Stimulated activated CD4-positive, alpha-beta T cell treated with anti-CD3 and anti-CD28 coated beads, Interleukin-15, amount 100 ng/mL, for 1 hour (primary cell): ENCODE measurements at places on chromosomes 1 and 21.

DNA sequence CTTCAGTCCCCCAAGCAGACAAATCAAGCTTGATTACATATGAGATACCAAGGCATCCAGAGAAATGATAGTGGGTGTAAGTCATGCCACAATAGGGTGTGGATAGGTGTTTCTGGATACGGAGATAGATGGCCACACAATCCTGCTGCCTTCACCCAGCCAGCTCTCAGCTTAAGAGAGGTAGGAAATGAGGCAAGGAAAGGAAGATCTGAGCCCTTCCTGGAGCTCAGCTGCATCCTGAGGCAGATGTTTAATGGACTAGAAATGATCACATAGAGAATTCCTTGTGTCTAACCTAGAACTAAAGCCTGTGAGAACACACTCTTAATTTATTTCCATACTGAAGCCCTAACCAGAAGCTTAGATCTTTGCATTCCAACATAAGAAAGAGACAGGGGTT, 210.3 kb downstream of the ST6GALNAC3 start:
- no peak for DNase-seq

DNA sequence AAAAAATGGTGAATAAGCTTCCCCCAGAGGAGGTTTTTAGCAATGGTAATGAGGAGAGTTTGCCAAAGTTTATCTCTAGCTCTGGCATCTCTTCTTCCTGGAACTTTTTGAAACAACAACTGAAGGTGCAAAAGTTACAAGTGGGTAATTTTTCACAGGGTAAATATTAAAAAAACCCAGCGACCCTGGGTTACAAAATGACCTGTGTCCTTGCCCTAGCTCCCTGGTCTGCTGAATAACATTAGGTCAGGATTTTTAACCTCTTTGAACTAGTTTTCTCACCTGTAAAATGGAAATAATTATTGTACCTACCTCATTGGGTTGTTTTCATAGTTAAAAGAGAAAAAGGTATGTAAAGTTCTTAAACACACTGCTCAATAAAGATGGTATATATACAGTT, 332.4 kb upstream of the DUSP10 start:
- DNase-seq = no peak

DNA sequence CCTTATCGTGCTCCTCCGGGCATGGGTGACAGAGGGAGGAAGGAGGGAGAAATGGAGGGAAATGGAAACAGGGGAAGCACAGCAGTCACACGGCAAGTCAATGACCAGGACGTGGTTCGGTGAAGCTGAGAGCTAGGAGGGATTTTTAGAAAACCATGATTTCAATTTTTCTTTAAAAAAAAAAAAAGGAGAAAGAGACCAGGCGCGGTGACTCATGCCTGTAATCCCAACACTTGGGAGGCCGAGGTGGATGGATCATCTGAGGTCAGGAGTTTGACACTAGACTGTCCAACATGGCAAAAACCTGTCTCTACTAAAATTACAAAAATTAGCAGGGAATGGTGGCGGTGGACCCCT, 776 bp upstream of the TNFRSF9 start:
- DNase-seq = no peak

GRCh38 chr1:67855961-67856360, 22.7 kb upstream of the GNG12 start:
- DNase-seq = no peak

- no peak for DNase-seq
Observed at GRCh38 chr1:17165823-17166222, 39.1 kb upstream of the PADI1 start.

- no peak for DNase-seq
Observed at GRCh38 chr21:26920055-26920454, 46.8 kb downstream of the ADAMTS5 start.

DNA sequence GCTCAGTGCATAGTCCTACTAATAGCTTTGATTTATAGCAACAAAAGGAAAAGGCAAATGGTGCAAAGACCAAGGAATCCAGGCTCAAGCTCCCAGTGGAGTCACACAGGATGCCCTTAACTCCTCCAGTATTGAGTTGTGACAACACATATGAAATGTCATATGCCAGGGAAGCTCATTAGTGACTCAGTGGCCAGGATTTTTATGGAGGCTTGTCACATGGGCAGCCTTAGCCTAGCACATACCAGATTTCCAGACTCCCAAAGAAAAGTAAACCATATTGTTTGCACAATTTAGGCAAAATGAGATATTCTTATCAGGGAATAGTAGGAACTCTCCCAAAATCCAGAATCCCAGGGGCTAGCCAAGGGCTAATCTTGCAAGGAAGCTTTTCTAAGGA, 129.2 kb downstream of the MAGI3 start:
- DNase-seq = no peak

GRCh38 chr1:200979574-200980451, 43.7 kb downstream of the KIF21B start:
- DNase-seq = peak; percentile 20

DNA sequence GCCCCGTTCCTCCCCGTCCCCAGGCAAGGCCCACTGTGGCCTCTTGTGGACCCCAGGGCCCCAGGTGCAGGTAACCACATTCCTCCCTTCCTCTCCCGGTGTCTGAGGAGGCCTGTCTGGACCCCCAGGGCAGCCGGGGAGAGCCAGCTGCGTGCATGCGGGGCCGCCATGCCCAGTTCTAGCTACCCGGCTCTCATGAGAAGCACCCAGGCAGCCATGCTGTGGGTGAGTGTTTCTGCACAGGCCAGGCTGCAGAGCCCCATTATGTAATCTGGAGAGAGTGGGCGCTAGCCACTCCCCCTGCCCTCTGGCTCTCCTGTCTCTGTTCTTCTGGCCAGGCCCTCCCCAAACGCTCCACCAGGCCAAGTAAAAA, 18.4 kb upstream of the PLEKHG5 start:
- no peak for DNase-seq

GRCh38 chr1:29221296-29221695, 9.4 kb downstream of the MECR start:
- no peak for DNase-seq

DNA sequence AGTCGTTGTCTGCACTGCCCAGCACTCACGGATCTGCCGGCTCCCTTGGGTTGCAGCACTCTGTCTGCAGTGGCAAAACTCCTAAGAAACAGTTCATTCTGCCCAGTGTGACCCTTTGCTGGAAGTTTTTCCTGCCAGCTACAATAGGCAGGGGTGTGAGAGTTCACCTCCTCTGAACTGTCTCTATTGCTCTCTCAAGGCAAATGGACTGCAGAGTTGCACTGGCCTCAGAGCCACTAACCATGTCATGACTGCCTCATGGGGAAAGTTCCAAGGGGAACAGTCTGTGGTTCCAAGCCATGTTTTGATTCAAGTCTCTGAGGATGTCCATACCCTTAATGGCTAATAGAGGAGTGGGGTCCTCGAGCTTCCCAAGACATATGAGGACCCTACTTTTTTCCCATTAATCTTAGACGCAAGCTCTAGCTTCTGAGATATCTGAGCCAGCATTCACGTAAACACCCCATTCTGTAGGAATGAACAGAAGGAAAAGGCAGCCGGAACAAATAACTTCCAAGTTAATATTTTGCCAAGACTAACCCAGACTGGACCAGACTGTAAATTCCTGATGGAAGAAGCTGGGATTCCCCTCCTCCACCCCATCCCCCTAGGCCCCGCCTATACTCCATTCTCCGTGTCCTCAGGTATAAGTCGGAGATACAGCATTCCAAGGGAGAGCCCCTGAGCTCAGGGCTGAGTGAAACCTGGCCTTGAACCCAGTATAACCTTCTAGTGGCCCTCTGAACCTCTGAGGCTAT, 93.8 kb upstream of the AKT3 start:
- DNase-seq = no peak

DNA sequence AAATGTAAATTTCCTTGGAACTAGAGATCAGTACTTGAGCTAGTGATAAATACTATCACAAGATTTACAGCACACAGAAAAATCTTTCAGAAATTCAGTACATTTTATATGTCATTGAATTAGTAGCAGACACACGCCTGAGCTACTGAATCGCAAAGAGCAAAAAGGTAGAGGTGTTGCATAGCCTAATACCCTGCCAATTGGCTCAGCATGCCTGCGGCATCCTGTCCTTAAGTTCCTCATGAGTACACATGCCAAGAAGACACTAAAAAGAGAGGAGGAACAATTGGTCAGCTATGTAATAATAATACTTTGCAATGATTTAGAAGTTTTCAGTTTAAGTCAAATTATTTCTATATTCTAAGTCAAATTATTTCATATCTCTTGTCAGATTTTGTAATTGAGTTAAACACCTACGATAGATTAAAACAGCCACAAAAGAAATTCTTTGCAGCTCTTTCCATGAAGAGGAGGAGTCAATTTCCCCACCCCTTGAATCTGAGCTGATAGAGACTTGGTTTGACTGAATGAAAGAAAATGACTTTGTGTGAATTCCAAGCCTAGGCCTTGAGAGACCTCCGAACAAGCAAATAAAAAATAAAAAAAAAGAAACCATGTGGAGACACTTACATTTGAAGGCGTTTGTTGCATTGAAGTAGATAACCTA, 36.2 kb upstream of the PKN2 start:
- no peak for DNase-seq

DNA sequence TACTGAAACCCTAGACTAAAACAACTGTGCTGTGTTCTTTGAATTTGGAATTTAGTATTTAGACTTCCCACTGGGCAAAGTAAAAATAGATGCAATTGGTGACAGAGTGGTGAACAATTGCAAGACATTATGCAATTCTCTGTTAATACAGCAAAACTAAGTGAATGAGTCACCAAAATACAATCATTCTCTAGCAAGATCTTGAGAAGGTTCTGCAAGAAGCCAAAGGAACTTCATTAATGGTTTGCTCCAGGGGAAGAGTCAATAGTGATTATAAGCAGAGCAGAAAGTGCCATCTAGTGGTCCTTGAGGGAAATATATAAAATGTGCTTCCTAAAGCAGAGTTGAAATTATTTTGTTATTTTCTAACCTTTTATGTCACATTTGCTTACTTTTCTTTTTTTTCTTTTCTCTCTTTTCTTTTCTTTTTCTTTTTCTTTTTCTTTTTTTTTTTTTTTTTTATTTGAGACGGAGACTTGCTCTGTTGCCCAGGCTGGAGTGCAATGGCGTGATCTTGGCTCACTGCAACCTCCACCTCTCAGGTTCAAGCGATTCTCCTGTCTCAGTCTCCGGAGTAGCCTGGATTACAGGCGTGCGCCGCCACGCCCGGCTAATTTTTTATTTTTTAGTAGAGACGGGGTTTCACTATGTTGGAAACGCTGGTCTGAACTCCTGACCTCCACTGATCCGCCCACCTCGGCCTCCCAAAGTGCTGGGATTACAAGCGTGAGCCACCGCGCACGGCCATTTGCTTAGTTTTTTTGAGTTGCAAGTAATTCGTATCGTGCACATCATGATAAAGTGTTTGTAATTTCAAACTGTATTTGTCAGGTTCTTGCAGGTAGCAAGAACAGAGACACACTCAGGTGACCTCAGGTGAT, 99.2 kb downstream of the CTH start:
- no peak for DNase-seq

- DNase-seq = no peak
Observed at GRCh38 chr1:60017508-60018205, 55.9 kb downstream of the C1orf87 start.

- no peak for DNase-seq
Observed at GRCh38 chr1:75308365-75308764, 174.2 kb downstream of the LHX8 start.

DNA sequence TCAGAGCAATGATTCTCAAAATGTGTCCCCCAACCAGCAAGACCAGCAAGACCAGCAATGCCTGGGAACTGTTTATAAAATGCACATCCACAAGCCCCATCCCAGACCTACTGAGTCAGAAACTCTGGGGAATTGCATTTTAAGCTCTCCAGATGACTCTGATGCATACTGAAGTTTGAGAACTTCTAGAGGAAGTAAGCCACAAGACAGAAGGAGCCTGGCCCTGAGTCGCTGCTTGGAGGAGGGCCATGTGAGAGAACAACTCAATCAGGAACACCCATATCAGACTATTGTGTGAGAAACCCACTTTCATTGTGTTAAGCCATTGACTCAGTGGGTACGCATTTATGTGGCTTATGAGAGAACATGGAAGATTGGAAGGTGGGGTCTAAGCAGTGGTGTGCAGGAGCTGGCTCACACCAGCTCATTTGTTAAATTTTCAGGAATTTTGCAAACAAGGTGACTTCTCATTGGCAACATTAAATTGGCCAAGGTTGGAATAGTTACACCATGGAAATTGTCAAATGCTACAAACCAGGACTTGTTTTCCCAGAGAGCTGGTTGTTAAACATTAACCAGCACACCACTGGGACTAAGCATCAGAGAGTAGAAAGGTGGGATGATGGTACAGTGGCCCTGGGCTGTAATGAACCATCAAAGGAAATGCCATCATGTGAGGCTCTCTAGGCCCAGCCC, 38.9 kb downstream of the ATP1A1 start:
- no peak for DNase-seq

DNA sequence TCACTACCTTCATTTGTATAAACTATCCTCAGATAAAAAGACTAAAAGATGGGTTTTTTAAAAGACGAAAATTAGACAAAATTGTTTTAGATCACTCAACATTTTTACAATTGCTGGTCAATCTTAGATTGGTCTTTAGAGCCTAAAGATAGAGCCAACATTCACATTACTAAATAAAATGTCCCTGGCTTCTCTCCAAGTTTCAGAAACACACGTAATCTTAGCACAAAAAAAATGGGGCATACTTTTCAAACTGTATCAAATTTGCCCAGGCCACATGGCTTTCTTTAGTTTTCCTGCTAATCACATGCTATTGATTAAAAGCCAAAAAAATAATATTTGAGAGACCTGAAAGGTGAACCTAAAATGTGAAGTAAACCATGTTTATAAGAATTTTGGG, 288.1 kb downstream of the DPYD start:
- DNase-seq = no peak

GRCh38 chr1:69081668-69082067, 486.1 kb upstream of the LRRC7 start:
- no peak for DNase-seq

- no peak for DNase-seq
Observed at GRCh38 chr1:63463248-63463647, 59.8 kb downstream of the ITGB3BP start.

GRCh38 chr21:16644685-16645084, 868.2 kb upstream of the CXADR start:
- DNase-seq = no peak
